GM23338 (cell line): ENCODE measurements at places on chromosomes 13 and 19. TPM values are rescaled to one million over a fixed set of nuclear protein-coding genes. Genes with fewer than 3 reads are reported as not detected.
A peak's percentile ranks its signal among the peaks of the same experiment; 100 is the strongest.

Gene C19orf85
- polyA plus RNA-seq = 2.1 and 3.4 TPM in 2 replicates

Gene FGF21
- 0.78 and 1.1 TPM in 2 replicates for polyA plus RNA-seq

Gene SPRED3
- 10.7 and 11.6 TPM in 2 replicates for polyA plus RNA-seq

Gene PEAK3
- not detected in 2 replicates for polyA plus RNA-seq

Gene OR7A10
- polyA plus RNA-seq = not detected in 2 replicates

Gene AP2S1
- 278 and 299 TPM in 2 replicates for polyA plus RNA-seq

Gene SYCN
- polyA plus RNA-seq = not detected in 2 replicates

Gene ATXN8OS
- not detected in 2 replicates for polyA plus RNA-seq

Gene CGB3
- not detected in 2 replicates for polyA plus RNA-seq

Gene CLEC11A
- 15.5 and 18.5 TPM in 2 replicates for polyA plus RNA-seq

Gene SIGLEC12
- polyA plus RNA-seq = not detected in 2 replicates

Gene OR10H1
- polyA plus RNA-seq = 0.05 TPM in 1 of 2 replicates, not detected in the other

Gene NLRP9
- not detected in 2 replicates for polyA plus RNA-seq

DNA sequence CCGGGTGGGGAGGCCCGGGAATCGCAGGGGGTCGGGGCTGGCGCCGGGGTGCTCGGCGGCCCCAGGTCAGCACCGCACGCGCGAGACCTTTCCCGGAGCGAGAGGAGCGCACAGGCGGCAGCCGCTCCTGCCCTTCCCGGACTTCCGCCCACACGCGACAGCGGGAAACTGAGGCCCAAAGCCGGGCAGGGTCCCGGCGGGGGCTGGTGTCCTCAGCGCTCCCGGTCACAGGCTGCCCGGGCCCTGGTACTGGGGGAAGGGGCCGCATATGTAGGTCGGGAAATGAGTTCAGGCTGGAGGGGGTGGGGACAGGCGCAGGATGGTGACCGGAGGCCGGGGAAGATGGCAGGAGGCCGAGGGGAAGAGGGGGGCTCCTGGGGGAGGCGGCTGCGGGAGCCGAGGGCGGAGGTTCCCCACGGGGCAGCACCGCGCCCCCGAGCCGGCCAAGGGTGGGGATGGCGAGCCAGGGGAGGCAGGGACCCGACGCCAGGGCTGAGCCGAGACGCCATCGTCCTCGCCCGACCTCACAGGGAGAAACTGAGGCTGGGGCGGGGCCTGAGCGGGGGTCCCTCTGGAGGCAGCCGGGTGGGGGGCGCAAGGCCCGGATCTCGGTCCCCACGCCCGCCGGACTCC lies 662 bp downstream of the CBARP start:
- H3K4me3 ChIP-seq = peak overlapping the region; percentile 83
- no peak overlapping the region for H3K27ac ChIP-seq

GRCh38 chr13:79792716-79793115 lies 311.8 kb downstream of the NDFIP2 start:
- H3K27me3 ChIP-seq = no peaks in the 10 kb centered on the region
- DNase-seq = no peak
- no peak overlapping the region for H3K4me3 ChIP-seq
- no peaks in the 10 kb centered on the region for H3K36me3 ChIP-seq

DNA sequence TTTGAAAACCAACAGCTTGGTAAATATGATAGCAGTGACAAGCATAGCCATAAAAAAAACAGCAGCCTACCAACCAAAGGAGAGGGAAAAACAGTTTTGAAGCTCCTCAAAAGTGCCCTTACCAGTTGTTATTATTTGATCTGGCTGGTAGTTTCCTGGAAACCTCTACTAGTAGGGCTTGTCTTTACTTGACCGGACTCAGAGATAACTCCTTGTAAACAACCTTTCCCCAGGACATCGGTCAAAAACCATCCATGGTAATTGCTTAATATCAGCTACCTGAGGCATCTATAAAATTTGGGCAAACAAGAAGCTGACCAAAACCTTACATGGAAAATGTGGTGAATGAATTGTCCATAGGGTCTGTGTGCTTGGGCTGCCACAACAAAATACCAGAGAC lies 210.9 kb downstream of the FGF14 start:
- DNase-seq = no peak
- H3K27ac ChIP-seq = no peak overlapping the region
- H3K36me3 ChIP-seq = no peaks in the 10 kb centered on the region
- H3K4me3 ChIP-seq = no peak overlapping the region
- no peaks in the 10 kb centered on the region for H3K27me3 ChIP-seq
- H3K4me1 ChIP-seq = no peaks in the 10 kb centered on the region

DNA sequence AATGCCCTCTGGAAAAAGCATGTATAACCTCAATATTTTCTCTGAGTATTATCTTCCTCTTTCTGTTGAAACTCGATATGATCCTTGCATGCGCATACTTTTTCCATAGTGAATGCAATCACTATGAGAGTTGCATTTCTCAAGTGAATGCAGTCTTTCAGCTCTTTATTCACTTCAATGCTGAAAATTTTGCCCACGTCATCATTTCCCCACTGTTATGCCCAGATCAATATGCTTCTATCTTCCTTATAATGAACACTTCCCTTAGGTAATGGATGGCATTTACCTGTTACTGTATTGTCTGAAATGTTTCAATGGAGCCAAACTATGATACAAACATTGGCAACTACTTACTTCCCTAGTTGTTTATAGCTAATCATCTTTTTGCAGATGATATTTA lies 866.6 kb upstream of the SLITRK6 start:
- no peak overlapping the region for H3K4me3 ChIP-seq
- DNase-seq = no peak
- H3K27ac ChIP-seq = no peak overlapping the region

GRCh38 chr13:113187263-113187669 lies 21.2 kb downstream of the PCID2 start:
- H3K36me3 ChIP-seq = peaks cover 52% of the 10 kb centered on the region
- H3K4me1 ChIP-seq = no peaks in the 10 kb centered on the region
- H3K27ac ChIP-seq = no peak overlapping the region

DNA sequence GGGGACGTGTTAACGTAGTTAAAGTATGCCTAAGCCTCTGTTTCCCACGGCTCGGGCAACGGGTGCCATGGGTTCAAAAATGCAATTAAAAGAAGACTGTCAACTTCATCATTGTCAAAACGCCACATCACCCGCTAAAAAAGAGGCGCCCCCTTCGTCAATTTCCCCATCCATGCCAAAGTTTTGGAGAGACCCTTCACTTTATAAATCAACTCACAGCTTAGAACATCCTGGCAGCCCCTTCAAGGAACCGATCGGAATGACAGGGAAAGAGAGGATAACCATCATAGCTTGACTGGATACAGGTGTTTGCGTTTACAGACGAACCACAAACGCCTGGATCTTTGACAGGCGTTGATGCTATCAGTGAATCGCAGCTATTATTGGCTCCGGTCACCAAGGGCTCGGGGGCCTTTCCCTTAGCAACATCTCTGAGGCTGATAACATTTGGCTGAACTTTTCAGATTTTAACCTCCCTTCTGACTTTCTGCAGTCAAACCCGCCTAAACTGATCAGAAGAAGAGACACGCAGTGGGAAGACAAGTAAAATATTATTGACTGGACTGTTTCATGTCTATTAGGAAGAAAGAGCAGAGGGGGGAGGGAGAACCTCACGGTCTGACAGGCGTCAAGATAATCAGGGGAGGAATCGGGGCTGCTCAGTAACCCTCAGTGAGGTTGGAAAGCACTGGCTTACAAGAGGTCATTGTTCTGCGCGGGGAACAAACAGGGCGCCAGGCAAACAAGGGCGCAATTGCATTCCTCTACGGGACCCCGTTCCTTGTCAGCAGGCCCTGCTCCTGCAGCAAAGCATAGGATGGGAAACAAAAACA lies 322.5 kb upstream of the ZNF507 start:
- H3K27me3 ChIP-seq = no peaks in the 10 kb centered on the region
- 0 out of 2 replicates have a peak, but pooled peaks cover 4% of the 10 kb centered on the region for H3K4me1 ChIP-seq
- no peaks in the 10 kb centered on the region for H3K36me3 ChIP-seq

- H3K36me3 ChIP-seq = no peaks in the 10 kb centered on the region
- H3K27me3 ChIP-seq = no peaks in the 10 kb centered on the region
- no peak for DNase-seq
- no peaks in the 10 kb centered on the region for H3K4me1 ChIP-seq
- no peak overlapping the region for H3K4me3 ChIP-seq
- no peak overlapping the region for H3K27ac ChIP-seq
Observed at GRCh38 chr13:50722440-50723125, 120.9 kb downstream of the DLEU7 start.

DNA sequence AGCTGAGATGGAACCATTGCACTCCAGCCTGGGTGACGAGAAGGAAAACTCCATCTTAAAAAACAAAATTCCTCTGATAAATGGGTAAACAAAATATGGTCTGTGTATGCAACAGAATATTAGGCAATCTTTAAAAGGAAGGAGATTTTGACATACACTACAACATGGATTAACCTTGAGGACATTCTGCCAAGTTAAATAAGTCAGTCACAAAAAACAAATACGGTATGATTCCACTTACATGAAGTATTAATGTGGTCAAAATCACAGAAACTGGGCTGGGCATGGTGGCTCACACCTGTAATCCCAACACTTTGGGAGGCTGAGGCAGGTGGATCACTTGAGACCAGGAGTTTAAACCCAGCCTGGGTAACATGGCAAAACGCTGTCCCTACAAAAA lies 3.0 kb upstream of the ZNF444 start:
- no peak overlapping the region for H3K27ac ChIP-seq
- no peak for DNase-seq
- H3K4me3 ChIP-seq = no peak overlapping the region
- peaks cover 36% of the 10 kb centered on the region for H3K4me1 ChIP-seq

GRCh38 chr13:51778392-51778791 lies 25.6 kb downstream of the DHRS12 start:
- DNase-seq = no peak
- no peaks in the 10 kb centered on the region for H3K36me3 ChIP-seq
- no peaks in the 10 kb centered on the region for H3K4me1 ChIP-seq
- H3K27me3 ChIP-seq = no peaks in the 10 kb centered on the region
- H3K27ac ChIP-seq = no peak overlapping the region

DNA sequence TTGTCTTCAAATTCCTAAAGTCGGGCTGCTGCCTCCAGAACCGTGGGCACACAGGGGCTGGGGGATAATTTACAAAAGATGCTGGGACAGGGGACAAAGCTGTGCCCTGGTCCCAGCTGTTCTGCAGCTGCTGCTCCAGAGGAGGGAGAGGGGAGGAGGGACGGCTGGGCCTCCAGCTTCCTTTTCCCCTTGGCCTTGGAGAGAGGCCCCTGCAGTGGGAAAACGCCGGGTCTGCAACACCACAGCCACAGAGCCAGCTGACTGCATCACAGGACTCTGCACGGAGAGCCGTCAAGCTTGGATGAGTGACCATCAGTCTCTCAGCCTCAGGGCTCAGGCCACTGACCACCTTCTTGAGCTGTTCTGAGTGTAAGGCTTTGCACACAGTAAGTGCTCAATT lies 6.1 kb downstream of the DOCK6 start:
- H3K4me1 ChIP-seq = no peaks in the 10 kb centered on the region
- no peaks in the 10 kb centered on the region for H3K27me3 ChIP-seq
- H3K27ac ChIP-seq = peak overlapping the region; percentile 69
- H3K36me3 ChIP-seq = no peaks in the 10 kb centered on the region; the same call in 1 of the 2 replicates

GRCh38 chr19:43778651-43779050 lies 2.1 kb downstream of the KCNN4 start:
- peaks cover 28% of the 10 kb centered on the region for H3K4me1 ChIP-seq
- no peak for DNase-seq
- H3K4me3 ChIP-seq = no peak overlapping the region
- peaks cover 21% of the 10 kb centered on the region for H3K27me3 ChIP-seq
- no peak overlapping the region for H3K27ac ChIP-seq

- no peaks in the 10 kb centered on the region for H3K4me1 ChIP-seq
- H3K27me3 ChIP-seq = no peaks in the 10 kb centered on the region
- no peak overlapping the region for H3K4me3 ChIP-seq
- DNase-seq = no peak
- H3K36me3 ChIP-seq = peaks cover 1% of the 10 kb centered on the region; the same call in 1 of the 2 replicates
Observed at GRCh38 chr13:48316826-48317510, 13.4 kb downstream of the RB1 start.

DNA sequence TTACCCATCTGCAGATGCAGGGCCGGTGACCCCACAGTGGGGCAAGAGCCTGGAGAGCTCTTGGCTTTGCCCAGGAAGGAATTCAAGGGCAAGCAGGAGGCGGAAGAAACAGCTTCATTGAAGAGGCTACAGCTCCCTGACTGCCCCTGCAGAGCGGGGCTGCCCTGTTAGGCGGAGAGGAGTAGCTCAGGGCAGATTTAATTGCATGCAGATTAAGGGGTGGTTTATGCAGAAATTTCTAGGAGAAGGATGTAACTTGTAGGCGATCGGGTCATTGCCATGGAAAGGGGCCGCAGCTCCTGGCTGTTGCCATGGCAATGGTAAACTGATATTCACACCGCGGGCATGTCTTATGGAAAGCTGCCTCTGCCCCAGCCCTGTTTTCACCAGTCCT lies 94.1 kb downstream of the ATP11A start:
- H3K4me1 ChIP-seq = peaks cover 13% of the 10 kb centered on the region
- no peak for DNase-seq
- no peak overlapping the region for H3K27ac ChIP-seq
- H3K4me3 ChIP-seq = no peak overlapping the region
- no peaks in the 10 kb centered on the region for H3K27me3 ChIP-seq

DNA sequence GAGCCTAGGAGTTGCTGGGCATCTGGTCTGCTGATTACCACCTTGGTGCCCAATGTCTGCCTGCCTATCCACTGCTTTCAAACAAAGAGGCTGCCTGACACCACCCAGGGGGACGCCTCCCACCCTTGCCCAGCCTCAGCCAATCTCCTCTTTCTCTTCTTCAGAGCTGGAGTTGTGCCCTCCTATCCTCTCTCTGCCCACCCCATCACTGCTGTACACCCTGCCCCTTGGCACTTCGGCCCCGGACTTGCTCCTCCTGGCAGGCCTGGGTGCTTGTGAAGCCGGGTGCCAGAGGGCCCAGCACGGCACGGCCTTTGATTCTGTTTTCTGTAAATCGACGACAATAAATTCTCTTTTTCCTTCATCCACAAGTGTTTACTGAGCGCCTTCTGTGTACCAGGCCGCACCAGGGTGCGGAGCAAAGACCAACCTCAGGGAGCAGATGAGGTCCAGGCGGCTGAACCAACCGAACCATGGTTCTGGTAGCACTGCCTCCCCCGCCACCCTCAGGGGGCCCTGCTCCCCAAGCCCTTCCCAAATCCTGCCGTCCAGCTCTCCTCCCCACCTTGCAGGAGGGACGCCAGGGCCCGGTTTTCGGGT lies 5.0 kb downstream of the RNF225 start:
- DNase-seq = no peak
- H3K27me3 ChIP-seq = peaks cover 21% of the 10 kb centered on the region
- no peaks in the 10 kb centered on the region for H3K36me3 ChIP-seq
- H3K27ac ChIP-seq = no peak overlapping the region

DNA sequence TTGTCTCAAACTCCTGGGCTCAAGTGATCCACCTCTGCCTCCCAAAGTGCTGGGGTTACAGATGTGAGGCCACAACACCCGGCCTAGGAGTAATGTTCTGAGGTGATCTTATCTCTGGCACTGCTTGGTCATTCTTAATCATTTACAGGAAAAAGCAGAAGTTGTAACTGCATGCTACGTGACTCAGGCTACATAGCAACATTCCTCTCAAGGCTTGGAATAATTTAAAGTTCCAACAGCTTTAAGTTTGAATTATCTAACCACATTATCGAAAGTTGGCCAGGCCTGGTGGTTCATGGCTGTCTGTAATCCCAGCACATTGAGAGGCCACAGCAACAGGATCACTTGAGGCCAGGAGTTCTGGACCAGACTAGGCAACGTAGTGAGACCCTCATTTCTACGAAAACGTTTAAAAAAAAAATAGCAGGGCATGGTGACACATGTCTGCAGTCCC lies 3.9 kb upstream of the B9D2 start:
- H3K4me1 ChIP-seq = no peaks in the 10 kb centered on the region
- H3K36me3 ChIP-seq = no peaks in the 10 kb centered on the region
- no peak overlapping the region for H3K4me3 ChIP-seq
- H3K27me3 ChIP-seq = no peaks in the 10 kb centered on the region
- H3K27ac ChIP-seq = no peak overlapping the region
